ENCODE measurements at places on chromosomes 5 and 9.
A peak's percentile ranks its signal among the peaks of the same experiment; 100 is the strongest.

DNA sequence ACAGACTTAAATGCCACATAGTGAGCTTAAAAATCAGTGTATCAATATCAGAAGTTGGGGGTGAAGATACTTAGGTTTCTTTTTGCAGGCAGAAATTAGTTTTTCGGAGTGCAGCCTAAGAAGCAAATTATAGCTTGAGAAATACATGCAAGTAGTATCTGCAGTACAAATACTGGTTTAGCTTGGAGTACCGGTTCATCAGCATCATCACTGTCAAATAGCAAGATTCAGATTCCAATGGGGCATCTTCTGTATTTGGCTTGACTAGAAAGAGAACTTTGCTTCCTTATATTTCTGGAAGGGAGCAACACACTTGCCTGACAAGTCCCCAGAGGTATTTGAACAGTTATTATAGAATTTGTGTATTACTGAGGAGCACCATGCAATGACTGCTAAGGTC lies 19.8 kb downstream of the SLC31A1 start:
- DNase-seq = no peak

DNA sequence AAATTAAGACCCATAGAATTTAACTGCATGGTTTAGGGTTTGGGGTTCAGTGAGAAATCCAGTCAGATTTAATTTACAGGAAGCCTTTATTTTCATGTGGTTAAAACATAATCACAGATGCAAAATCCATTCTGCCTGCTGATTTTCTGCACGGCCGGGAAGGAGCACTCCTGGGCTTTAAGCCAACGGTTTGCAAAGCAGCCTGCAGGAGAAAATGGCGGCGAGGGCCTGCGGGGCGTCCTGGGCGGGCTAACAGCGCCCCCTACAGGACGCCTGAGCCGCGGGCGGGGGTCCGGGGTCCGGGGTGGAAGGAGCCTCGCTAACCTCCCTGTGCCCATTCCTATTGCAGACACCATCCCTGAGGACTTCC lies 47.6 kb downstream of the THBS4 start:
- peak; percentile 82 for DNase-seq

DNA sequence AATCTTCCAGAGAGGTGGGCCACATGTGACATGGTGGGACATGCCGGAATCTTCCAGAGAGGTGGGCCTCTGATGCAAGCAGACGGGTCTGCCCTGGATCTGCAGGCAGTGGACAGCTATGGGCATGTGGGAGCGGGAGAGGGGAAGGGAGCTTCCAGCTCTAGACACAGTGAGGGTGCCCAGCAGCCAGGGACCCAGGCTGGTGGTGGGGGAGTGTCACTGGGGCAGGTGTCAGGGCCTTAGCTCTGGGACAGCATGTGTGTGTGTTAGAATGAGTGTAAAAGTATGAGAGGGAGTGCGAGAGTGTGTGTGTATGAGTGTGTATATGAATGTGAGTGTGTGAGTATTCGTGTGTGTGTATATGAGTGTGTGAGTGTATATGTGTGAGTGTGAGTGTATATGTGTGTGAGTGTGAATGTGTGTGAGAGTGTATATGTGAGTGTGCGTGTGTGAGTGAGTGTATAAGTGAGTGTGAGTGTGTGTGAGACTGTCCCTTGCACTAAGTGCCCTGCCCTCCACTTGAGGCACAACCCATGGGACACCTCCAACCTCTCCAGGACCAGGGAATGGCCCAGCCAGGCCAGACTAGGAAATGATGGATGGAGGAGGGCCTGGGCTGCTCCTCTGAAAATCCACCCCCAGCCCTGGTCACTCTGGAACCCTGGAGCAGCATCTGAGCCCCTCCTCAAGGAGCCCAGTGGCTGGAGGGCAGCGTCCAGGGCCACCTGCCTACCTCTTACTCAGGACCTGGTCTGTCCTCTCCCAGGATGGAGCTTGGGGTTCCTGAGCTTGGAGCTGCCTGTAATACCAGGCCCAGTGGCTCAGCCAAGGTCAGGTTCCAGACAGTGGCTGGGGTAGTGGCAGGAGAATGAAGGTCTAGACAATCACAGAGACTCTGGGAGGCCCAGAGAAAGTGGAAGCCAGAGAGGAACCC lies 122.2 kb downstream of the C9orf50 start:
- DNase-seq = no peak

- DNase-seq = no peak
Observed at GRCh38 chr5:14701556-14701955, 37.0 kb downstream of the OTULIN start.

DNA sequence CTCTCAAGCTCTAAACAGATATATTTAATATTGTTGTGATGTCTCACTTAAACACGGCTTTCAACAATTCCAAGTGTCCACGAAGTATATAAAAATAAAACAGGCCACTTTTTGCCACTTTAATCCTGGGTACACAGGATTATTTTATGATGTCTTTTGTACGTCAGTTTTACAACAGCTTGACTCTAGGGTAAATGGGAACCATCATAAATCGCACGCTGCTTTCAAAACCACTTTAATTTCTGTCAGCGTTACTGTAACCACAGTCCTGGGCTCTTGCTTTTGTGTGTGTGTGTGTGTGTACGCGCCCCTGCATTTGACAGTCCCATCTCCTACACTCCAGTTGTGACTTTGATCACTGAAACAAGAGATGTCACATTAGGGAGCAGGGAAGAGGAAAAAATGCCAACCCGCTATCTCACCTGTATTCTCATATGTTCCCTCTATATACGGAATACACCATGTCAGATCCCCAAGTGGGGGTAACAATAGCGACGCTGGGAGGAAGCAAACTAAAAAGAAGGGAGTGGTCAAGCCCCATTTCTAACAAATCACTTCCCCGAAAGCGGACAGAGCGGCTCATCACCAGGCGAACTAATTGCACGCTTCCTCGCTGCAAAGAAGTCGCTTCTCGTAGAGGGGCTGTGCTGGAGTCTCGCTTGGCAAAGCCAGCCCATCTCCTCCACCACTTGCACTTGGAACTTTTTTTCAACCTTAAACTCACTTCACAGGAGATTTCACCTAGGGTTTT lies 1.2 kb downstream of the BNC2 start:
- DNase-seq = no peak

- DNase-seq = peak; percentile 69
Observed at GRCh38 chr5:119275601-119276173, 80.1 kb upstream of the TNFAIP8 start.

- DNase-seq = no peak
Observed at GRCh38 chr5:52705720-52706119, 82.0 kb upstream of the ITGA1 start.

DNA sequence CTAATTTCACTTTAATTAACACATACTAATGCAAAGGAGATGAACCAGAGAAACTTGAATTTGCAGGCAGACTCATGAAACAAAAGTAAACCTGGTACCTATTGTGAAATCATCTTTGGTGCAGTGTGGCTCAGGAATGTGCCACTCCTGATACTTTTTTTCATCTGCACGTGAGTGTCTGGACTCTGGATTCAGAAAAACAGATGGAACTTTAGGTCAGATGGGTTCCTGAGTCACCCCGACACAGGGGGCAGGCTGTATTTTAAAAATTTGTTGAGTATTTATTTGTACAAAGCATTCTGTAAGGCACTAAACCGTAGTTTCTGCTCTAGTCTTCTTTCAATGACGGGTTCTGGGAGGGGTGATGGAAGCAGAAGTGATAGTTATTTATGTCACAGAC lies 52.2 kb upstream of the TUT7 start:
- no peak for DNase-seq

DNA sequence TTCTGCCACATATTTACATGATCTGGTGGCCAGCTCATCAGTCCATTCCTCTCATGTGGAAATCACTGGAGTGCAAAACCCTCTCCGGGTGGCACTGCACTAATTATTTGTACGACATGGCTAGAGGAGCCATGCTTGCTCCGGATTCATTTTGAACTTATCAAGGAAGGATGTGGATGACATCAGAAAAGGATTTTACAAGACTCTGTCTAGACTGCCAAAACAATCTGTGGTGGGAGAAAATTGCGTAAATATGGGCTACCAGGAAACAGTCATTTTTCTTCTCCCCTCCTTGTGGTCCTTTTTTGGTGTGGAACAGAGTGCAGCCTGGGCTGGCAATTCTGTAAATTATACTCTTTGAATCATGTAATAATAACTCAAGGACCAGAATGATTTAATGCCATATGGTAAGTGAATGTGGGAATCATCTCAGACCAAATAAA lies 123.4 kb upstream of the IFNE start:
- no peak for DNase-seq

GRCh38 chr9:91036356-91036755 lies 234.7 kb downstream of the SYK start:
- no peak for DNase-seq

GRCh38 chr9:132192728-132193127 lies 30.9 kb downstream of the NTNG2 start:
- no peak for DNase-seq

GRCh38 chr9:131312822-131313770 lies 23.6 kb downstream of the PLPP7 start:
- DNase-seq = no peak

DNA sequence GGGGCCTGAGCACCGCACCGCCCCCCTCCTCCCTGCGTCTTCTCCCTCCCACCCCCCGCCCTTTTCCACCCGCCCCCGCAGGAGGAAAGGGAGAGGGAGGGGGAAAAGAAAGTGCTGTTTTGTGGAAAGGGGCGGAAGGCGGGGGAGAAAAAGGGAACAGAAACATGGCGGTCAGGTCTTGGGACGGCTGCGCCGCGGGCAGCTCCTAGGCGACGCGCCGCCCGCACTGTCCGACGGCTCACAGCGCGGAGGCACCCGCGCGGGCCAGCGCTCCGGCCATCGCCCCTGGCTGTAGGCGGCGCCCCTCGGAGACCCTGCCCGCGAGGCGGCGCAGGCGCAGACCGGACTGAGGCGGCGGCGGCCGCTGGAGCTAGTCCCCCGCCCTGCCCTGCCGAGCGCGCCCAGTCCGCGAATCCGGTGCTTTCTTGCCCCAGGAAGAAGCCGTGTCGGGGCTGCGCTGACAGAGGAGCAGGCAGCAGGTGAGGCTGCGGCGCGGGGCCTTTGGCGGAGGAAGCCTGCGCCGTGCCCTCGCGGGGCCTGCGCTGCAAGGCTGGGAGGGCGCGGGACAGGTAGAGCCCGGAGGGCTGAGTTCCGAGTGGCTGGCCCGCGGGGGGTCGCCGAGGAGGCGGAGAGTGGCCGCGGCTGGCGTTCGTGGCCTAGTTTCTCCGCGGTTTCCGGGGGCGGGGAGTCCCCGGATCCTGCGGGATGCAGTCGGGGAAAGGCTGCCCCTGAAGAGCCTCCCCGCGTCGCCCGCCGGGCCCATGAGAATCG lies at the start of gene DENND4C:
DENND4C (plus strand) TSS at position 339 of the 771 bp plus-strand sequence. CDS start 45,482 bp downstream, outside the sequence.
- DNase-seq = peak; percentile 87

- no peak for DNase-seq
Observed at GRCh38 chr9:95027914-95028852, 289.3 kb downstream of the FANCC start.

DNA sequence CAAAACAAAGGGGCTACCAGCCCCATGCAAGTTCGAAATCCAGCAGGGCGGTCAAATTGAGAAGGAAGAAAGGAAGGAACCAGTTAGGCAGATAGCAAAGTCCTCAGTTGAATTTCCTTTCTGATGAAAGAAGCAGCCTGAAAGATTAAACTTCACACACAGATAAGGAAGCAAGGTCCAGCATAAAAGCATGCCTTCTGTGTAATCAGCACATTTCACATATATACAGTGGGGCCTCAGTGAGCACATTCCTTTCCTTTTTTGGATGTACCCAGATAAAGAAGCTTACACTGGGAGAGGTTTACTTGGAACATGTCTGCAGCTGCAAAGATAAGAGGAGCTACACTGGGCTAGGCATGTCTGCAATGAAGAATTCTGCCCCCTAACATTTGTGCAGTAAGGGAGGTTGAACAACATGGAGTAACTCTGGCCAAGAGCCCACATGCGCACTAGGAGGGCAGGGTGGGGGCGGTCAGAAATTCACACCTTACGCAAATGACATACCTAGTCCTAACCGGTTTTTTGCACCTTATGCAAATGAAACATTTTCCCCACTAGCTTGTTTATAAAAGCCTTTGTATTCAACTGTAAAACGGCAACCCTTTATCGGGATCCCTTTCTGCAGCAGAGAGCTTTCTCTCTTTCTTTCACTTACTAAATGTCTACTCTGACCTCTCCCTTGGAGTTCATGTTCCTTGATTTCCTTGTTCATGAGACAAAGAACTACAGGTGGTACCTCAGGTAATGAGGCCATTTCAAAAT lies 149.7 kb upstream of the FBXL17 start:
- no peak for DNase-seq

DNA sequence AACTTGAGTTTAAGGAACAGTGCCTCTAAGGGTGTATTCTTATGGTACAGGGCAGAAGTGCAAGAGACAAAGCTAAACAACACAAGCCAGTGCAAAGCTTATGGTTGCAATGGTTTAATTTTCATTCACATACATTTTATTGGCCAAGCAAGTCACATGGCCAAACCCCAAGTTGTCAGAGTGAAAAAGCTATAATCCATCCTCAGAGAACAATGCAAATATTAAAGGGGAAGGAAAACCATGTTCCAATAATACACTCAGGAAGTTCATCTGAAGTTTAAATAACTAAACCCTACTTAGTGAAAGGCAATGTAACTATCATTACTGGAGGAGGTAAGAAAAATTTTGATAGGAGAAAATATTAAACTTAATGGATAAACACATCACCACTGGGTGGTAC lies 26.6 kb upstream of the TLR4 start:
- no peak for DNase-seq

DNA sequence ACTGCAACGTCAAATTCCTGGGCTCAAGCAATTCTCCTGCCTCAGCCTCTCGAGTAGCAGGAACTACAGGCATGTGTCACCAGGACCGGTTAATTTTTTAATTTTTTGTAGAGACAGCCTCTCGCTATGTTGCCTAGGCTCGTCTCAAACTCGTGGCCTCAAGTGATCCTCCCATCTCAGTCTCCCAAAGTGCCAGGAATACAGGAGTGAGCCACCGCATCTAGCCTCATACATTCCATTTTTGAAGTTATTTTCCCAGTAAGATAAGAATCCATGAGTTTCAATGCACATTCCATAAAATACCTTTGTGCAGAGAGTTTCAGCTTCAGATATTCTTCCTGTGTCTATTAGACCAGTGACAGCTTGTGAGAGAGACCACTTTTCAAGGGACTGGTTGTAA lies 70.4 kb downstream of the SKIC3 start:
- DNase-seq = no peak

DNA sequence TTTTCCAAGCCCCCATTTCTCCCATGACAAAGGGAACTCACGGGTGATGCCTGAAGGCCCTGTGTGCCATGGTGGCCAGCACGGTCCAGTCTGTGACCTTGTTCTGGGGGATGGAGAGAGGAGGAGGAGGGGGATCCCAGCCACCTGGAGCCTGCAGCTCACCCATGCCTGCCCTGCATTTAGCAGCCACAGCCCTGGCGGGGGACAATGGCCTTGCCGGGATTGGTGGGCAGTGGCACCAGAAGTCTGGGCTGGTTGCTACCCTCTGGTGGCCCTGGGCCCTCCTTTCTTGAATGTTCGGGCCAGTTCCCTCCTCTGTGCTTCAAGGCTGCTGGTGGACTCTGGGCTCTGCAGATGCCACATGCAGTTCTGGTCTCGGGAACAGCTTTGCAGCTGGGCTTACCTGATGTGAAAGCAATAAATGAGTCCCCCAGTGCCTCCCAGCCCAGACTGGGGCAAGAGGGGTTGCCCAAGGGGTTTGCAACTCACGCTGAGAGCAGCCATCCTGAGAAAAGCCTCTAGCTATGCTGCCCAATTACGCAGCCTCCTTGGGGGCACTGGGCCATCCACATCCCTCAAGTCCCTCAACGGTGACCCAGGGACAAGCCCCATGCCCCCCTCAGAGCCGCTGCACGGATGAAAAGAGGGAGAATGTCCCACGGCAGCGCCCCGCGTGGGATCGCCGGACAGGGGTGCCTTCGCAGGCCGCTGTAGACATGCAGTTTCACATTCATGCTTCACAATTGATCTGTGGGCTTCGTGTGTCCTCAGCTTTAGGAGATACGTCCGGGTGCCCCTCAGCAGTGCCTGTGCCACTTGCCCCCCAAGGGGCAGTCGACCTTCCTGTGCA lies 49.2 kb upstream of the FCN1 start:
- DNase-seq = no peak
